Stimulated activated CD4-positive, alpha-beta T cell treated with anti-CD3 and anti-CD28 coated beads, TNF-alpha, amount 100 ng/mL, for 24 hours (primary cell): ENCODE measurements at places on chromosomes 7 and 10.

DNA sequence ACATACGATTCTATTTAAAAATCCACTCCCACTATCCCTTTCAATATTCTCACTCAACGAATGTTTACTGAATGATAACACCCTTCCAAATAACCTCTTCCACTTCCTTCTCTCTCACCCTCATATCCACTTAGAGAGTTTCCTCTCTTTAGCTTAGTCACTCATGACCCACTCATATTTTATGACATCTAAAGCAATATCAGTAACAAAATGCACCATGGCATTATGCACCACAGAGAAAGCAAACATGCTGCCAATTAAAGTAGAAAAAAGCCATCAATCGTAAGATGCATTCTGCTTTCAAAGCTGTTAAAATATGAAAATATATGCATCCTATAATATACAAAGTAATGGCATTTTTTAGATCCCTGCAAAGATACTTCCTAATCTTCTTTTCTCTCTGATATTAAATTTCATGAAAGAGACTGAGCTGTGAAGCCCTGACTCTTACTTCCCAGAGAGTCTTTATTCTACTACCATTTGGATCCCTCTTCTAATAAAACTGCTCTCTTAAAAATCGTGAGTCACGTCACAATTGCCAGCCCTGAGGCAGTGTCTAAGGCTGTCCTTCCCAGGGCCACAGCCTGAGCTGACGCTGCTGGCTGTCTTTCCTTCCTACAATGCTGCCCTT, 283.0 kb upstream of the KLF6 start:
- no peak for DNase-seq

DNA sequence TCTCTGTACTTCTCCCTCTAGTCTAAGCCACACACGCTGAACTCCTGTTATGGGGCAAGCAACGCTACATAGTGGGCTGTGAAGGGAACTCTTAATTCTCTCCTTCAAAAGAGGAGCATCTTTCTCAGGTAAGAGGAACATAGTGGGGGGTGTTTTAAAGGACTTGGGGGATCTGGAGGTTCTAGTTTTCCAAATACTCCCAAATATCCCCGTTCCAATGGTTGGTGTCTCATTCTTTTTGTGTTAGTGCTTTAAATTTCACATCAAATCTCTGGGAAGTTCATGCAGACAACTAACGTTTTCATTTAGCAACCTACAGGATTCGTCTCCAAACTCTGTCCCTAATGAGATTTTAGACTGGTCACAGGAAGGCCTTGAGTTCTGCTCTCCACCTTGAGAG, 12.4 kb upstream of the WDR86 start:
- DNase-seq = no peak

- no peak for DNase-seq
Observed at GRCh38 chr7:131363719-131364118, 36.0 kb downstream of the MKLN1 start.

GRCh38 chr7:17802056-17802455, 138.2 kb downstream of the SNX13 start:
- DNase-seq = no peak

GRCh38 chr10:79266084-79266483, 81.2 kb upstream of the PPIF start:
- DNase-seq = no peak

GRCh38 chr10:843703-844102, 87.8 kb downstream of the LARP4B start:
- no peak for DNase-seq

DNA sequence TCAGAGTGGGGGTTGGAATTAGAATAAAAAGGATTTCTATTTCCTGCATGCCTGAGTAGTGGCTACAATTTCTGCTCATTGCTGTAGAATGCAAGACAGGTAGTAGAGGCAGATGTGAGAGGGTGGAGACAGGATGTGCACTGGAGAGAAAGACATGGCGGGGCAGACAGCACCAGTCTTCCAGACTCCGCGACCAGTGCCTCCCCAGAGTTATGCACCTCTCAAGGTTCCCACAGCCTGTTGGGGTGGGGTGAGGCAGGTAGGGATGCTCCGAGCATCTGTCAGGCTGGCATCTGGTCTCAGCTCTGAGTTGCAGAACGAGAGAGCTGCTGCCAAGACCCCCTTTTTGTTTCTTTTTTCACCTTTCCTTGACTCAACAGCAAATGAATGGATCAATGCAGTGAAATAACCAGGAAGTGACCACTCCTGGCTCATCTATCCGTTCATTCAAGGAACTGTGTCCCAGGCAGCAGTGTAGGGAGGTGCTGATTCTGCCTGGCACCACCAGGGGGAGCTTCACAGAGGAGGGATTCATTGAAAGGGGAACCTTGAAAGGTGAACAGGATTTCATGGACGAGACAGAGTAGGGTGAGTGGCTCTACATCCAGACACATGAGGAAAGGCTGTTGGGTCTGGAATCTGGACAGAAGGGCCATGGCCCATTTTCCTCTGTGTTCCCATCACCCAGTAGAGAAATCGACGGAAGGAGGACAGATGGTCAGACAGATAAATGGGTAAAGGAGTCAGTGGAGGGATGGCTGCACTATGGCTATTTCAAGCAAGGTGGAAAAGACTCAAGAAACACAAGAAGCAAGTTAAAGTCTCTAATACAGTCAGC, 17.2 kb upstream of the SLC18A3 start:
- peak; percentile 21 for DNase-seq

- DNase-seq = no peak
Observed at GRCh38 chr7:154631162-154631561, 371.8 kb downstream of the PAXIP1 start.

DNA sequence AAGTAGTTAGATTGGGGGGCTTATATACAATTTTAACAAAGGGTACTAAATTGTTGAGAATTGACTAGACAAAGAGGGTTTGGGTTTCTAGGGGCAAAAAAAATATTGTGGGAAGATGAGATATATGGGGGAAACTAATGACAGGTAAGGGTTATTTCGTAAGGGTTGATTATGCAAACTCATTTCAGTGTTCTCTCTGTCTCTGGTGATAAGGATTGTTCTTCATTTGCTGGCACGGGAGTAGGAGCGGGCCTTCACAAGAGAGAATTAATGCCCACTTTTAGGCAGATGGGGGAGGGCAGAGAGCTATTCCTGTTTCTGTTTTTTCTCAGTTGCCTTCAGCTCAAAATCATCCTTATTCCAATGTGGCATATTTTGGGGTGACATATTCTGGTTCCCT, 258.4 kb downstream of the EXOC4 start:
- no peak for DNase-seq

DNA sequence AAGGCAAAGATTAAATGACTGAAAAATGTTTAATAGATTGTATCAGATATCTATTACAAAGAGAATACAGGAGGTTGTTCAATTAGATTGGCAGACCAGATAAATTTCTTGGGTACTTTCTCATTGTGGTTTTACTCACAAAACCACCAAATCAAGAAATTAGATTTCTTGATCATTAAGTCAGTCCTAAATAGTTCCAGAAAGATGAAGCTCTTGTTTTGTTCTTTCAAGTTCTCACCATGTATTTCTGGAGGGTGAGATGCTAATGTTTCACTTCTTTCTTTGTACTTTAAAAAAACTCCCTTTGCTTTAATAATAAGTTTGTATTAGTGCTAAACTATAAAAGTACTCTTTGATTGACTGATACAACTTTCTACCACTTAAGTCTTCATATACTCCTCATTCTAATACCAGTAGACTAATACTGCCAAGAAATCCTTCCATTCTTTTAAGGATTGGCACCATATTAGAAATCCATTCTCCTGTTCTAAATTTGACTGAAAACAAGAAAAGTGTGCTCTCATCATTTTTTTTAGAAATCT, 69.4 kb downstream of the RNF133 start:
- DNase-seq = no peak

DNA sequence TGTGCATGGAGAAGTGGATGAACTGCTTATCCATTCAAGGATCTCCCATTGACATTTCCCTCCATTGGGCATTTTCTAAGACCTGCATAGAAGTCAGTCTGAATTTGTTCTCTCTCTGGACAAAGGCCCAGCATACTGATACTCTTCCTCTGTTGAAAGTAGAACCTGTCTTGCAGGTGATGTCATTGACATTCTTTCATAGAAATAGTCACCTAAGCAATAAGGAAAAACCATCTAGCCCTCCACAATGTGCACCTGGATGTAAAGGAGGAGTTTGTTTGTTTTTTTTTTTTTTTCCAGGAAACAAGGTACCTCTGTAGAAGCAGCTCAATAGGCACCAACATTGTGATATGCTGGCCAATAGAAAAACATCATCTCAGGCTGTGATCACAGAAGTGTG, 150.4 kb downstream of the DPY19L1 start:
- no peak for DNase-seq

DNA sequence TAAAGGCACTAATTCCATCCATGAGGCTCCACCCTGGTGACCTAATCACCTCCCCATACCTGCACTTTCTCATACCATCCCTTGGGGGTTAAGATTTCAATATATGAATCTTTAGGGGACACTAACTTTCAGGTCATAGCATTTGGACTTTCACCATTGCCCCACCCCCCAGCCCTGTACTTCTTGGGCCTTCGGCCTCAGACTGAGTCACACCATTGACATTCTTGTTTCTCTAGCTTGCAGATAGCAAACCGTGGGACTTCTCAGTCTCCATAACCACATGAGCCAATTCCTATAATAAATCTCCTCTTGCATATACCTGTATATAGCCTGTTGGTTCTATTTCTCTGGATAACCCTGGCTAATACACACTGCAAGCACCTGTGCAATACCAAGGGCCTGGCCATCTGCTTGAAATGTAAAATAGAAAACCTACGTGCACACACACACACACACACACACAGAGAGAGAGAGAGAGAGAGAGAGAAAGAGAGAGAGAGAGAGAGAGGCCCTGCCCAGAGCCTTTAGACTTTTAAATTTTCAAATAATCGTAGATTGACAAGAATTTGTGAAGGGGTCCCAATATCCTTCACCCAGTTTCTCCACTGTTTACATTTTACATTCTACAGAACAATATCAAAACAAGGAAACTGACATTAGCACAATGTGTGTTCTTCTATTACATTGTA, 25.3 kb downstream of the ANXA8 start:
- no peak for DNase-seq

- no peak for DNase-seq
Observed at GRCh38 chr10:61943674-61944378, 42.3 kb downstream of the ARID5B start.

GRCh38 chr7:88357781-88358525, 51.3 kb upstream of the STEAP4 start:
- no peak for DNase-seq

- no peak for DNase-seq
Observed at GRCh38 chr10:97329766-97330165, 4.8 kb downstream of the FRAT2 start.

- no peak for DNase-seq
Observed at GRCh38 chr10:105023211-105024111, 382.4 kb downstream of the SORCS3 start.

GRCh38 chr7:19327018-19327417, 181.8 kb upstream of the FERD3L start:
- no peak for DNase-seq

- DNase-seq = no peak
Observed at GRCh38 chr10:80612261-80612660, 74.6 kb downstream of the SH2D4B start.

- DNase-seq = no peak
Observed at GRCh38 chr10:109939315-109939961, 16.1 kb upstream of the XPNPEP1 start.

DNA sequence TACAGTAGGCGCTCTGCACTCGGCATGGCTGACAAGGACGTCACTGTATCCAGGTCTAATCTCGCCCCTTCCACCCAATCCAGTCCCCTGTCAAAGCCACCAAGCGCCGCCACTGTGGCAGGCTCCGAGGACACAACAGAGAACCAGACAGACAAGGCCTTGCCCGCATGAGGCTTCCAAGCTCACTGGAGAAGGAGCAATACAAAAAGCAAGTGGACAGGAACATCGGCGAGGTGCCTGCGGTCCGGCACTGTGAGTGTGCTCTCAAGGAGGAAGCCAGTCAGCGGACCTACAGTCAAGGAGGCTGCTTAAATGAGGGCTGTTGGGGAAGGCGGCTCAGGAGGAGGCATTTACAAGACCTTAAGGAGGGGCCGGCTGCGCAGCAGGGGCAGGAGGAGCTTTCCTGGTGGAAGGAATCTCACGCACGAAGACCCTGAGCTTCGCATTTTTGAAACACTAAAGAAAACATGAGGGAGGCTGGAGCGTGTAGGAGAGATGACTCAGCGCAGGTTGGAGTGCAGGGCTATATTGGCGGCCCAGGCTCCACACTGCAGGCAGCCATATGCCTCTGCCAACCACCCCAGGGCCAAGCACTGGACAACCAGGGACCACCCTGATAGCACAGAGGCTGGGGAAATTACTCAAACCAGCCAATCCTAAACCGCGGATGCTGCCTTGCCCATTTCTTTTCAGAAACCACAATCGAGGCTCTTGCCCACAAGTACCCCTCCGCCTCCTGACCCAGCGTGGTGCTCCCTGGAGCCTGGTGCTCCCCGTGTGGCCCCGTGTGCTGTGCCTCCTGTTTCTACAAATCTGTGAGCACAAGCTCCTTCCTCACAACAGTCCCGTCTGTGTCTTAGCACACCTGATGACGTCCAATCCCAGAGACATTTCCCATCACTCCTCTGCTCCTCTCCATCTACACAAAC, 28.9 kb downstream of the GNA12 start:
- DNase-seq = no peak

DNA sequence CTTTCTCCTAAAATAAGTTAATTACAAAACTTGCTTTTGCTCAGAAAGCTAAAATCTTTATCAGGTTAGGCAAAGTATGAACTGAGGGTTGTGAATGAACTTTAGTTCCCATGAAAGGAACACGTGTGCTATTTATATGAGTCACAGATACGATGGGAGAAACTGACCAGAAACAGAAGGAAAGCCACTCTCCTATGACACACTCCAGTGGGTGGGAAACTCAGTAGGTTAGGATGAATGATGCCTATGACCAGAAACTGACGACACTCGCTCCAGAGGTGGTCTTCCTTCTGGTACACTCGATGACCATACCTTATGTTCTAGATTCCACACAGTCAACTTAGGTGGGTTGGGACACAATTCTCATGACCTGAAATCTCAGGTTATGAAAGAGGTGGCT, 215.7 kb upstream of the INHBA start:
- DNase-seq = no peak

GRCh38 chr10:86942441-86943315, 14.7 kb downstream of the MMRN2 start:
- no peak for DNase-seq
